ENCODE measurements at places on chromosomes 12 and 14.

DNA sequence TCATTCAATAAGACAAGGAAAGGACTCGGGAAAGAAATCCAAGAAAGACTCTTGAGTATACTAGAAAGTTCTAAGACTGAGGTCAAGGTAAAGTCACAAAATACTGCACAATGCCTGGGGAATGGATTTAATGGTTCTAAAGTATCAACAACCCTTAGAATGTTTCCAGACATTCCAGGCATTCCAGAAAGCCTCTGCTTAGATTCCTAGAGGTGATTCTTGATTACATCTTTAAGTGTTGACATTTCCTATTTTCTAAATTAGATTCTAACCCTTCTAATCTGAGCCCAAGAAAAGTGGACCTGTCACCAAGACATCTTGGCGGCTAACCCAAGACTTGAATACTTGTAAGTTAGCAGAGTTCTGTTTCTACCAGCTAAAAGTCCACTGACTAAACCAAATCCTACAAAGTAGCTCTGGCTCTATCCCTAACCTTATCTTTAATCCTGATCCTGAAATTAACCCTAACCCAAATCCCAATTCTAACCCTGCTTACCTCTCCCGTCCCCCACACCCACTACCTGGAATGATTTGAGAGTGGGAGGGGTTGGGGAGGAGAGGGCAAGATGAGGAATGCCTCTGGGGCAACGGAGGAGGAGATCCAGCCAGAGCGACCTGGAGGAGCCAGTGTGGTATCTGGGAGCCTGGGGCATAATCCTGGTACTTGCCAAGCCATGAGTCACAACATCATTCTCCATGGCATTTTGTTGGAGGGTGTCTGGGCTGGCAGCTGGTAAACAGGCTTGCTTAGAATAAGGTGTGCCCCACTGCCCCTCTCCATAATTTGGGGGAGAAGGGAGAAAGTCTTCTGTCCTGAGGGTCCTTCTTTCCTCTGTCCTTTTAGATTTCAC is 93.4 kb upstream of the HOXC13 start:
- H3K4me1 ChIP-seq = peaks cover 24% of the 10 kb centered on the region
- H3K27ac ChIP-seq = peak overlapping the region; percentile 78
- DNase-seq = peak; percentile 91
- H3K27me3 ChIP-seq = no peaks in the 10 kb centered on the region
- H3K4me3 ChIP-seq = no peak overlapping the region

- H3K27ac ChIP-seq = peak overlapping the region; percentile 98
- no peaks in the 10 kb centered on the region for H3K27me3 ChIP-seq
- no peak overlapping the region for H3K4me3 ChIP-seq
- no peak for DNase-seq
- H3K4me1 ChIP-seq = peaks cover 89% of the 10 kb centered on the region
Measured at GRCh38 chr12:46556819-46557524, 184.4 kb upstream of the SLC38A2 start.

DNA sequence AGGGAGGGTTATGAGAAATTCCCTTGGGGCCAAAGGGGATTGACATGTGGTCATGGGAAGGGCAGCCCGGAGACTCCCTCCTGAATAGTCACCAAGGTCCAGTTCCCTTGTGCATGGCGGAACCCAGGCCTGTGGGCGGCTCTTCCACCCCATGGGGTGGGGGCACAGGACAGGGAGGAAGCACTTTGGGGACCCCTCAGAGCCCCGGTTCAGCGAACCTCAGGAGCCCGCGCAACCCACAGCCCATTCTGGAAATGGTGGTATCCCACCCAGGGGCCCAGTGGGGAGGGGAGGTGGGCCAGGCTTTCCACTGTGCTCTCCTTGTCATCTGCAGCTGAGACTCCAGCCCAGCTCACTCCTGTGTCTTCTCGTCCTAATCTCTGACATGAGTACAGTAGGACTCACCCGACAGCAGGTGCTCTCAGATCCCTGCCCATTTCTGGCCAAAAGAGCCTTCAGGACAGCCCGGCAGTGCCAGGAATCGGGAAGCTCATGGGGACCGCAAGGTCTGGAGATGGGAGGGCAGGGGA is 255.2 kb upstream of the SFSWAP start:
- H3K36me3 ChIP-seq = no peaks in the 10 kb centered on the region
- no peak for DNase-seq
- no peak overlapping the region for H3K4me3 ChIP-seq
- H3K27me3 ChIP-seq = peaks cover 19% of the 10 kb centered on the region

DNA sequence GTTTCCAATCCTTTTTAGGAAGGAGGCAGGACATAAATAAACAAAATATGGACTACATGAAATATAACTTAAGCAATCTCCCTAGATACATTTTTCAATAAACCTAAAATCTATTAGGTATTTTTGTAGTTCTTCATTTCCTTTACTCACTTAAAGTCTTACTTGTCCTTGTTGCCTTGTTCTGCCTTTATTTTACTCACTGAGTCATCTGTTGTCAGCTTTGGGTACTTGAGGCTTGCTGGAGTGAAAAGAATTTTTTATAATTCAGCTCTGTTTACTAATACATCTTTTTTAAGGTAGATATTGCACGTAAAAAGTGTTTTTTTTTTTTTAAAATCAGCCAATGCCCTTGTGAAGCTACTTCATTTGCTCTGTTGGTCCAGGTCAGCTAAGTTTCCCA is 216.2 kb downstream of the PELI2 start:
- H3K27me3 ChIP-seq = no peaks in the 10 kb centered on the region
- no peak for DNase-seq
- peak overlapping the region; percentile 30 for H3K27ac ChIP-seq
- H3K36me3 ChIP-seq = no peaks in the 10 kb centered on the region
- no peak overlapping the region for H3K4me3 ChIP-seq

DNA sequence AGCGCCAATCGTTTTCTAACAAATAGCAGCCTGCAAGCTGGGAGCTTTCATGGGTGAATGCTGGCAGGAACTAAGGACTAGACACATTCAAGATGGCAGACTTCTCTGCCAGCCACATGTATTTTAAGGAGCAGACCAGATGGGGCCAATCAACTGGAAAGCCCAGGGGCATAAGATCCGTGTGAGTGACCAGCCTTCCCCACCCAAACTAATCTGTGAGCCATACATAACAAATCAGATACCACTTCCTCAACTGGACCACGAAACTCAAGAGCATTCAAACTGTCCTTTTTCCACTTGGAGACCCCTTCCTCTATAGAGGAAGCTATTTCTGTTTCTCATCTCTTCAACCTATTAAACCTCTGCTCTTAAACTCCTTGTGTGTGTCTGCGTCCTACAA is 9.7 kb downstream of the TCL1B start:
- no peaks in the 10 kb centered on the region for H3K4me1 ChIP-seq
- H3K27ac ChIP-seq = no peak overlapping the region
- peaks cover 5% of the 10 kb centered on the region for H3K27me3 ChIP-seq
- no peak overlapping the region for H3K4me3 ChIP-seq
- no peaks in the 10 kb centered on the region for H3K36me3 ChIP-seq

- DNase-seq = no peak
- H3K27ac ChIP-seq = peak overlapping the region; percentile 4
- H3K4me1 ChIP-seq = peaks cover 21% of the 10 kb centered on the region
- H3K27me3 ChIP-seq = no peaks in the 10 kb centered on the region
- H3K36me3 ChIP-seq = no peaks in the 10 kb centered on the region
Measured at GRCh38 chr14:73774241-73774570, 60.0 kb upstream of the PNMA1 start.

- no peak overlapping the region for H3K27ac ChIP-seq
- H3K27me3 ChIP-seq = no peaks in the 10 kb centered on the region
- H3K4me1 ChIP-seq = no peaks in the 10 kb centered on the region
- no peak overlapping the region for H3K4me3 ChIP-seq
- no peak for DNase-seq
Measured at GRCh38 chr12:39990122-39991101, 115.5 kb downstream of the SLC2A13 start.

DNA sequence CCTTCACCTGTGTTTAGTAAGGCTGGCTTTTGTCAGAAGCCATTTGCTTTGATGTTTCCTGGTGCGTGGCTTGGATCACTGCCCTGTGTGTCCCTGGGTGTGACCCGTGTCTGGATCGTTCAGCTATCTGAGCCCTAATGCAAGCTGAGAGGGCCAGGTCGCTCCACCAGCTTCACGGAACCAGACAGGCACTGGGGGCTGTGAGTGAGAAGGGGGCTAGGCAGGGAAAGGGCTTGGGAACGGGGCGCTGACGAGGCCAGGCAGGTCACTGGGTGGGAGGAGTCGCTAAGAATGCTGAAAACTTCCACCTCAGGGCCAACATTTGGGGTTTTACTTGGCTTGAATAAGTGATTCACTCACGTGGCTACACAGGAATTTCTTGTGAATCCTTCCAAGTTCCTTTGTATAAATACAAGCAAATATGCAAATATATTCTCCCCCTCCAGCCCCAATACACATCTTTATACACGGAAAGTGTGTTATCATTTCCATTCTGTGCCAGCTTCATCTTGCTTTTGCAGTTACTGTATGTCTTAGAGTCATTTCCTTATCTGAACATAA is 24.2 kb upstream of the MMP17 start:
- H3K4me3 ChIP-seq = no peak overlapping the region
- H3K36me3 ChIP-seq = no peaks in the 10 kb centered on the region
- no peak for DNase-seq
- H3K27ac ChIP-seq = no peak overlapping the region
- H3K27me3 ChIP-seq = no peaks in the 10 kb centered on the region
- no peaks in the 10 kb centered on the region for H3K4me1 ChIP-seq

GRCh38 chr12:32198555-32198954 is 91.9 kb downstream of the BICD1 start:
- no peak overlapping the region for H3K4me3 ChIP-seq
- no peaks in the 10 kb centered on the region for H3K27me3 ChIP-seq
- H3K36me3 ChIP-seq = no peaks in the 10 kb centered on the region
- DNase-seq = no peak

DNA sequence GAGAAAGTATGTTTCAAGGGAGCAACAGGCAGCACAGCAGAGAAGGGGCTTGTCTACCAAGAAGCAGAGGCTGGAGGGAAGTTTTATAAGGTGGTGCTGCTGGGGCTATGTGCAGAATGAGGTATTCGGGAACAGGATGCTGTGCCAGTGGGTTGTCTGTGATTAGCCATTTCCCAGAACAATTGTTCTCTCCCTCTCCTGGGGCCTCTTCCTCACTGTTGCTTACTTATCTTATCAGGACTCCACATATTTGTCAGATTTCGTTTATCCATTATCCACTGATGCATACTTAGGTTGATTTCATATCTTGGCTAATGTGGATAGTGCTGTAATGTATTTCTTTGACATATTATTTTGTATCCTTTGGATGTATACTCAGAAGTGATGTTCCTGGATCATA is 195.1 kb upstream of the RTL1 start:
- no peaks in the 10 kb centered on the region for H3K36me3 ChIP-seq
- no peak overlapping the region for H3K4me3 ChIP-seq
- no peak for DNase-seq
- no peaks in the 10 kb centered on the region for H3K27me3 ChIP-seq
- H3K4me1 ChIP-seq = no peaks in the 10 kb centered on the region

- H3K36me3 ChIP-seq = no peaks in the 10 kb centered on the region
Measured at GRCh38 chr14:59160506-59160905, 28.0 kb upstream of the DAAM1 start.

DNA sequence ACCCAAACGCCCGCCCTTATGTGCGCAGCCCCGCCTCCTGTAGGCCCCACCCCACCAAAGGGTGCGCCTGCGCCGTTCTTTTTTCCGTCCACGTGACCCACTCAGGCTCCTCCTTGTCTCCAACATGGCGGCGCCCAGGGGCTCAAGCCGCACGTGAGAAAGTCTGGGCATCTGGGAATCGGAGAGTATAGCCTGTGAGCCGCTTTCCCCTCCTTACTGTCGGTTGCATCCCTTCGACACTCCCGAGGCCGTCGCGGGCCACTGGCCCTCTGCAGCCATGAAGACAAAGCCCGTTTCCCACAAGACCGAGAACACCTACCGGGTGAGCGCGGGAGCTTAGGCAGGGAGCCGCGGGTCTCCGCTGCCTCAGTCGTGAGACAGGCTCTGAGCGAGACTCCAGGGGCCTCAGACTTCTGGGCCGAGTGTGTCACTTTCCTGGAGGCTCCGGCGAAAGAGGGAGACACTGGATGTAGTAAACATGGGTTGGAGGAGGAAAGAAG is at the start of gene UTP20:
UTP20 (plus strand) TSS at position 100 of the 500 bp plus-strand sequence; CDS start at position 278, 178 bp downstream.
- peak within 1 kb of the TSS; percentile 81 for H3K4me3 ChIP-seq
- H3K27ac ChIP-seq = no peak within 1 kb of the TSS
- no peaks in the 10 kb centered on the region for H3K27me3 ChIP-seq
- H3K4me1 ChIP-seq = no peaks in the 10 kb centered on the region
- DNase-seq = peak; percentile 85

DNA sequence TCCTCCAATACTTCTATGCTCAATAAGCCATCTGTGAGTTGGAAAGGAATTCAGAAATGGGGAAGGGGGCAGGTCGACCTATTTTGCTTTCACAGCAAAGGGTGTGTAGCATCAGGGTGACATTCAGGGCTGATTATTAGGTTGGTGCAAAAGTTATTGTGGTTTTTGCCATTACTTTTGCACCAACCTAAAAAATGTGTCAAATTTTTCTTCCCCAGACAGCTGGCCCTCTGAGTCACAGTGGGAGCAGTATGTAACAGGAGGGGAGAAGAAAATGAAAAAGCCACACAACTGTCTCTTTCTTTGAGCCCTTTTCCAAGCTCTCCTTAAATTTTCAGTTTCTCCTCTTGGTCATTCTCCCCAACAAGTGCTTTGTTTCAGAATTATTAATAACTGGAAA is 47.1 kb upstream of the GZMB start:
- DNase-seq = no peak
- peaks cover 5% of the 10 kb centered on the region for H3K27me3 ChIP-seq
- H3K4me1 ChIP-seq = peaks cover 13% of the 10 kb centered on the region

GRCh38 chr12:9039397-9039977 is 50.1 kb downstream of the KLRG1 start:
- DNase-seq = no peak
- H3K4me1 ChIP-seq = no peaks in the 10 kb centered on the region
- no peaks in the 10 kb centered on the region for H3K27me3 ChIP-seq
- no peak overlapping the region for H3K27ac ChIP-seq
- H3K36me3 ChIP-seq = no peaks in the 10 kb centered on the region

GRCh38 chr14:89933002-89933401 is 21.5 kb downstream of the EFCAB11 start:
- no peaks in the 10 kb centered on the region for H3K27me3 ChIP-seq
- DNase-seq = no peak
- no peak overlapping the region for H3K4me3 ChIP-seq
- peaks cover 29% of the 10 kb centered on the region for H3K36me3 ChIP-seq

All from RWPE2 (cell line).